ENCODE measurements at places on chromosomes 3 and 15. TPM values are rescaled to one million over a fixed set of nuclear protein-coding genes. Genes with fewer than 3 reads are reported as not detected.

Gene HTR3E
- not detected for polyA plus RNA-seq

Gene RBMS3
- polyA plus RNA-seq = 9.5 TPM

Gene ISLR2
- not detected for polyA plus RNA-seq

Gene FRMD5
- 0.37 TPM for polyA plus RNA-seq

Gene KY
- polyA plus RNA-seq = not detected

Gene ATRIP
- polyA plus RNA-seq = 11.9 TPM

Gene GOLGA6L4
- polyA plus RNA-seq = not detected

Gene RAB6B
- polyA plus RNA-seq = 0.16 TPM

Gene GRIP2
- not detected for polyA plus RNA-seq

Gene SNTN
- not detected for polyA plus RNA-seq

Gene IL16
- 279 TPM for polyA plus RNA-seq

Gene PLA2G4D
- polyA plus RNA-seq = not detected

Gene MAN2A2
- 3.8 TPM for polyA plus RNA-seq

Gene CASR
- polyA plus RNA-seq = not detected

Gene ALDH1L1
- polyA plus RNA-seq = not detected

Gene AMIGO3
- 0.53 TPM for polyA plus RNA-seq
